ENCODE measurements at places on chromosomes 1 and 21. TPM values are rescaled to one million over a fixed set of nuclear protein-coding genes. Genes with fewer than 3 reads are reported as not detected.
A peak's percentile ranks its signal among the peaks of the same experiment; 100 is the strongest.

- no peak for DNase-seq
- H3K36me3 ChIP-seq = no peaks in the 10 kb centered on the region
- H3K4me3 ChIP-seq = no peak overlapping the region
- H3K27me3 ChIP-seq = no peaks in the 10 kb centered on the region
These were observed 132.7 kb upstream of the ARHGEF16 start for GRCh38 chr1:3321559-3322449.

DYRK3 gene
- total RNA-seq = 2.1 TPM

DNA sequence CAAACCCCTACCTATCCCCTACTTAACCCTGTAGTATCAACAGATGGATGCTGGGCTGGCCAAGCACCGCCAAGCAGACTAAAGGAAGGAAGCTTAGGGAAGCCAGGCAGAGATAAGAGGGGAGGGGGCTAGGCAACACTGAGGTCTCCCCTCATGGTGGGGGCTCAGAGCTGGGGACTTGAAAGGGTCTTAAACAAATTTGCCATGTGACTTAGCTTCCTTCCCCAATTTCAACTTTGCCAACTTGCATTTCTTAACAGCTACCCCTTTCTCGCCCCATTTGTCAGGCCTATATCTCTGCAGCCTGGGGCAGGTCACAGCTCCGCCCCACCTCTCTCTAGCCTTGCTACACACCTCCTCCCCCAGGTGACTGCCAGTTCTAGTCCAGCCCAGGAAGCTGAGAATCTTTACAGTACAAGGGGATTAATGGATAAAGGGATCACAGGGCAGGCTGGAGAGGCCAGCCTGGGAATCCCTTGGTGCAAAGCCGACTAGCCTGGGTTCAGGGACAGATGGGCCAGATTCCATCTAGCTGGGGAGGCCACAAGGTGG lies 3.4 kb downstream of the KIF21B start:
- no peaks in the 10 kb centered on the region for H3K36me3 ChIP-seq
- H3K4me1 ChIP-seq = peaks cover 45% of the 10 kb centered on the region
- no peak overlapping the region for H3K27ac ChIP-seq
- peaks cover 7% of the 10 kb centered on the region for H3K27me3 ChIP-seq

DNA sequence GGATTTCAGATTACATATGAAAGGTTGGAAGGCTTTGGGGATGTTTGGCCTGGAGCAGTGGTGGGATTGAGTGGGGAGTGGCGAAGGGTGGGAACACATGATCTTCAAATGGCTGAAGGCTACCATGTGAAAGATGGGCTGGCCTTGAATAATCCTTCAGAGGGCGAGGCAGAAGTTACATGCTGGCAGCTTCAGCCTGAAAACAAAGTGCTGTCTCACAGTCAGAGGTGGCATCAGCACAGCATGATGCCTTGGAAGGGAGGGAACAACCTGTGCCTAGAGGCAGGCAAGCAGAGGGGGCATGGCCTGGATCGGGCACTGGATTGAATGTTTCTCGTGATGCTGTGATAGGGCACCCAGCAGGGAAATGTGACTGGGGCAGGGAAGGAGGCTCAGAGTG lies 130.8 kb downstream of the BEND5 start:
- H3K4me3 ChIP-seq = no peak overlapping the region
- no peak for DNase-seq
- no peaks in the 10 kb centered on the region for H3K27me3 ChIP-seq

HOOK1 gene
- not detected for total RNA-seq

RGS16 gene
- total RNA-seq = 0.48 TPM

PAQR6 gene
- 12.5 TPM for total RNA-seq

ADGRL2 gene
- 76.3 TPM for total RNA-seq

MAN1C1 gene
- 73.3 TPM for total RNA-seq

PEAR1 gene
- total RNA-seq = 28.2 TPM

FCRL5 gene
- not detected for total RNA-seq

GRCh38 chr1:221718381-221719277 lies 23.3 kb downstream of the DUSP10 start:
- H3K4me1 ChIP-seq = peaks cover 68% of the 10 kb centered on the region
- peak overlapping the region; percentile 82 for H3K27ac ChIP-seq
- H3K27me3 ChIP-seq = no peaks in the 10 kb centered on the region
- DNase-seq = no peak
- no peaks in the 10 kb centered on the region for H3K36me3 ChIP-seq
- H3K4me3 ChIP-seq = peak overlapping the region; percentile 47

KIF21B gene
- total RNA-seq = 0.63 TPM

PLEKHG5 gene
- total RNA-seq = 33.0 TPM

BTG3 gene
- total RNA-seq = 21.1 TPM

DNA sequence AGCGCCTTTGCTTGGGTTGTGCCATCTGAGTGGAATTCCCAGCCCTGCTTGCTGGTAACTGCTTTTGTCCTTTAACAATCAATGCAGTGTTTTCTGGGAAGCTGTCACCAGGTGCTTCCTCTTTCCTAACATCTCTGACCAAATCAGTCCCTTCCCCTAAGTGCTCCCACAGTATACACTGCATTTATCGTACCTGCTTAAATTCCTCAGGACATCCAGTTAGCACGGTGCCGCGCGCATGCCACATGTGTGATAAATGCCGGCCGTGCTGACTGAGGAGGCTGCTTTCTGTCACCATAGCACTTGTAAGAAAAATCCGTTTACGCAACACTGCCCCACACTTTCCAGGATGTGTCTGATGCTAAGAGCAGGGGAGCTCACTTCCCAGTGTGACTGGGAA lies 115.4 kb downstream of the BCAR3 start:
- no peak for DNase-seq
- H3K4me3 ChIP-seq = no peak overlapping the region
- peaks cover 45% of the 10 kb centered on the region for H3K36me3 ChIP-seq
- H3K27ac ChIP-seq = no peak overlapping the region
- H3K4me1 ChIP-seq = peaks cover 13% of the 10 kb centered on the region

RIMKLA gene
- not detected for total RNA-seq

KCNK2 gene
- total RNA-seq = not detected

SPRR2A gene
- total RNA-seq = not detected

DNA sequence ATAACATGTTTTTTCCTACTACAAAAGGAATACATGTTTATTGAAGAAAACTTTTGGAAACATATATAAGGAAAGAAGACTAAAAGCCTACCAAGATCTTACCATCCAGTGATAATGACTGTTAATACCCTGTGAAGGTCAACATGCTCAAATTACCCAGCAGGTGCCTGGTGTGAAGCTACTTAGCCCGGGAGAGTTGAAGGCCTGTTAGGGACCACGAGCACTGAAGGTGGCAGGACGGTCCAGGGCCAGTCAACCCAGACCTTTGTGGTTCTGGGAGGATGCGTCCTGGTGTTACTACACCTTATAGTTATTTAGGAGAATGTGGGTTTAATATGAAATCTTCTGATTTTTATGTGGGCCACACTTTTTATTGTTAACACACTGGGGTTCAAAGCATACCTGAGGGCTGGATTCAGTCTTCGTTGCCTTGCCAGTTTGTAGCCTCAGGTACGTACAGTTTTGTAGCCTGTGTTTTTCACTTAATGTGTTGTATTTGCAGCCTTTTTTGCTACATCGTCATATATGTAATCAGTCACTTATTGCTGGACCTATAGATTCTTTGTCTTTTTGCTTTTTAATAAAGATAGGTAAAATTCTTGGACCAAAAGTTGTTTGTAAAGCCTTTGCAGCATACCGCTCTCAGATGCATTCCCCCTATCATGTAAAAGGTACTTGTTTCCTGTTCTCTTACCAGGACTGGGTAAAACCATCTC lies 9.8 kb downstream of the ITSN1 start:
- no peaks in the 10 kb centered on the region for H3K27me3 ChIP-seq
- H3K36me3 ChIP-seq = no peaks in the 10 kb centered on the region
- H3K4me3 ChIP-seq = no peak overlapping the region
- DNase-seq = no peak
